H7 (cell line): ENCODE measurements at places on chromosomes 2 and 18. TPM values are rescaled to one million over a fixed set of nuclear protein-coding genes. Genes with fewer than 3 reads are reported as not detected.

- DNase-seq: peak; percentile 98
Measured at GRCh38 chr18:46433121-46433826, 223.7 kb downstream of the LOXHD1 start.

DNA sequence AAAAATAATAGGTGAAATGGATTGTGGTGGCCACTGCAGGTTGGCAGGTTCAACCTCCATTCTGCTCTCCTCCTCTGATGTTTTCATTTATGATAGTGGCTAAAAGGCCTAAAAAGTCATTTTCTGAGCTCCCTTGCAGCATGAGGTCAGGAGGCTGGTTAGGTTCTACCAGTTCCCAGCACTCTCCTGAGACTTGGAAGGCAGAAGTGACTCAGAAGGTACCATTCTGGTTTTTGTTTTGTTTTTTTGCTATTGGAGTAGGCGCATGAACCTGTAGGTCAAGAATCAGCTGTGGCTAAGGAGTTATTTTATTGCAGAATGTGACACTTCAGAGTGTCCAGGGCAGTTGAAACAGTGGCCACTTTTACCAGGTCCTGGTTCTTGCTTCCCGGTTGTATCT is 181.9 kb downstream of the CCDC102B start:
- DNase-seq: no peak

GRCh38 chr18:36153771-36154170 is 24.1 kb downstream of the ELP2 start:
- no peak for DNase-seq

MC4R gene
- total RNA-seq: 0.03 TPM in 1 of 2 replicates, not detected in the other

ZNF521 gene
- 1.6 and 5.1 TPM in 2 replicates for total RNA-seq
